ENCODE measurements at places on chromosomes 1 and 21.

- DNase-seq, result no peak
Measured at GRCh38 chr1:171772312-171772711, 9.1 kb upstream of the METTL13 start.

GRCh38 chr1:207832796-207833195 lies 78.1 kb downstream of the CD34 start:
- DNase-seq, result no peak

DNA sequence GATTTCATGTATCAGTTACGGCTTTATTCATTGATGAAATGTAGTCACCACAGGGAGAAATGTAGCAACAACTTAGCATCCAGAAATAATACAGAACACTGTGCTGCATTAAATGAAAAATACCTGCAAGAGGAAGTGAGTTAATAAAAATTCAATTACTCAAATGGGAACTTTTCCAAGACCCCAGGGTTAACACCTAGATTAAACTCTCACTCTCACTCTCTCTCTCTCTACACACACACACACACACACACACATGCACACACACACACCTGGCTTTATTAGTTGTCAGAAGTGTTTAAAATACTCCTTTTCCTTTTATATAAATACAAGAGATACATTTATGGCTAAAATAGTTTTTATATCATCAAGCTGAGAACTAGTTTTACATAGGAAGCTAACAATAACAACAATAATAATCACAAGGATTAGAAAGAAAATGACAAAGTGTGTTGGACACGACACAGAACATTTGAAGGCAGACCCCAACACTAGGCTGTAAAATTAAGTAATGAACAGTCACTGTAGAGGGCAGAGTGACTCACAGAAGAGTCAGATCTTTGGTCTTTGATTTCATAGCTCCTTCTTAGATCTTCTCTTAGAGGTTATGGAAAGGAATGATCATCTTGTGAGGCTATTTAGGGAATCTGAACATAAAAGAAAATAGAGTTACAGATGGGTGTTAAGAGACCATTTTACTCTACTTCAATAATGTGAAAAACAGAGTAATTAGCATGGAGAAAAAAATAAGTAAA lies 1266.0 kb upstream of the ADGRL2 start:
- DNase-seq, result no peak

GRCh38 chr1:37672136-37672870 lies 20.0 kb upstream of the CDCA8 start:
- no peak for DNase-seq

GRCh38 chr21:42193721-42194120 lies 25.2 kb upstream of the ABCG1 start:
- no peak for DNase-seq

- DNase-seq, result no peak
Measured at GRCh38 chr1:56390232-56390867, 189.0 kb downstream of the PLPP3 start.

- DNase-seq, result no peak
Measured at GRCh38 chr21:29763674-29764073, 176.1 kb downstream of the GRIK1 start.

GRCh38 chr1:40161888-40162397 lies 756 bp downstream of the RLF start:
- DNase-seq, result no peak

DNA sequence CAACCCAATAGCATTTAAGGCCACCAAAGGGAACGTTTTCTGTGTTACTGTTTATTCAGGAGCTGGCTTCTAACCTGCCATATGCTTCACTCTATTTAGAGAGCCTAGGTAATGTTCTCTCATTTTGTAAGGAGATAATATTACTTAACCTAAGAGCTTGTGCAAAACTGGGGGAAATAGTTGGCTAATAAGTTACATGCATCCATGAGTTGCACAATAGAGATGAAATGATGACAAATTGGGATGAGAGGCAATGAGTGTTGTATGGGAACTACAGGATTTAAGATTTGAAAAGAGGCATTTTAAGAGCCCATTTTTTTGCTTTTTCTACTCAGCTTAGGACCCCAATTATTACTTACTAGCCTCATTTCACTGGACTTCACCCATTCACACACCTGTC lies 151.0 kb downstream of the ST6GALNAC3 start:
- DNase-seq, result no peak

DNA sequence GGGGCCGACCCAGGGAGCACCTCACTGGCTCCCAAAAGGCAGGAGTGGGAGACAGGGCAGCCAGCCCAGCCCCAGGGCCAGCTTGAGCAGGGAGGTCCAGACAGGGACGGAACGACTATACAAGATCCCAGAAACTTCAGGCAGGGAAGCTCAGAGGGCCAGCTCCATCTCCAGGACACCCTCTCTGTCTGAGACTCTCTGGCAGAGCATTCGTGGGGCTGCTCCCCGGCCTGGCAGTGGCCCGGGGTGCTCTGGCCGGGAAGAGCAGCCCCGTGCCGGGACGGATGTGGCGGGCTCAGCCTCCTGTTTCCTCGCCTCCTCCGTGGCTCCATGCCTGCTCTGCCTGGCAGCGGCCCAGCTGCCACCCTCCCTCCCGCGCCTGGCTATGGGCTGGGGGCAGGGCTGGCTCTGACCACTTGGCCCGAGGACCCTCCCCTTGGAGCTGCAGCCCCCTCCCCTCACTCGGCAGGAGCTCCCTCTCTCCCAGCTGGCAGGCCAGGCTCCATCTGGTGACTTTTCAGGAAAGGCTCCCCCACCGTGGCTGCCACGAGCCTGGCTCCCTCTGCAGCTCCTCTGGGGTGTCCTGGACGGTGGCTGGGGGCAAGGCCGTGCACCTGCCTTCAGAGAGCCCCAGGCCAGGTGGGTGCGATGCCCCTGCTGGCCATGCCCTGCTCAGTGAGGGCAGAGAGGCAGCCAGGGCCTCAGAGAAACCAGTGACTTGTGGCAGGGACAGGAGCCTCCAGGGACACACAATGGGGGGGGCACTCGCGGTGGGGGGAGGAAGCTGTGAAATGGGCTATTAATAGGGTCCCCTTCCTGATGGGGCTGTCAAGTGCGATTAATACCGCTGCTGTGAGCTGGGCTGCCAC lies 5.6 kb upstream of the PLCH2 start:
- DNase-seq, result no peak
